Right lobe of liver (tissue), 6 donors: ENCODE measurements at places on chromosomes 3 and 15. TPM values are rescaled to one million over a fixed set of nuclear protein-coding genes. Genes with fewer than 3 reads are reported as not detected.
A peak's percentile ranks its signal among the peaks of the same experiment; 100 is the strongest.

DNA sequence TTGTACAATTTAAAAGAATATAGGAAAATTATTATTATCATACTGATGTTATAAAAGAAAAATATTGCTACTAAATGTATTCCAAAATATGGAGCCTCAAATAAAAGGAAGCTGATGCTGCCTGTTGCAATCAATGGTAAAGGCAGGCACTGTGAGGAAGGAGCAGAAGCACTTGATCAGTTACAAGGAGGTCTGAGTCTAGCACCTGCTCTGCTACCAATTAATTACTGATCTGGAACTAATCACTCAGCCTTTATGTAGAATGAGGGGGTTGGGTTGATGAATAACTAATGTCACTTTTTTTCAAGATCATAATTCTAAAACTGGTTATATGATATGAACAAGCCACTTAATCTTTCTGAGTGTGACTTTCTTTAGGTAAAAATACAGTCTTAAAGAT lies 5.5 kb downstream of the ADGRG7 start:
- H3K4me1 ChIP-seq: no peaks in the 10 kb centered on the region
- DNase-seq: no peak
- H3K4me3 ChIP-seq: no peak overlapping the region
- H3K27ac ChIP-seq: peak overlapping the region; percentile 87
- H3K27me3 ChIP-seq: no peaks in the 10 kb centered on the region

DNA sequence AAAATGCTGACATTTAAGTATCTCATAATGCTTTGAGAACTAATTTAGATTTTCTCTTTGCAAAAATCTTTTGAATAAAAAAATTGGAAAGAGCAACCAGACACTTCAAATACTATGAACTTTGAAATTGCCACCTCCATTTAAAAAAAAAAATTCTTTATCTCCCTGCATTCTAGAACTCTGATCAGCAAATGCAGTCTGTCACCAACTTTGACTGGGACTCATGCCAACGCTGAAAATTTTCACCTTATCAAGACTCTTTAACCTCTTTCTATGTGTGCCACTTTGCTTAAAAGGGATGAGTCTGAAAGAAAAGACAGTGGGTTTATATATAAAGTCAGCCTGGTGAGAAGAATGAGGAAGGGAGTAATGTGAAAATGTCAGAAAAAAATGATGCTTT lies 191.2 kb upstream of the ARPP21 start:
- peak; percentile 21 for DNase-seq
- H3K4me3 ChIP-seq: no peak overlapping the region
- no peaks in the 10 kb centered on the region for H3K27me3 ChIP-seq

DNA sequence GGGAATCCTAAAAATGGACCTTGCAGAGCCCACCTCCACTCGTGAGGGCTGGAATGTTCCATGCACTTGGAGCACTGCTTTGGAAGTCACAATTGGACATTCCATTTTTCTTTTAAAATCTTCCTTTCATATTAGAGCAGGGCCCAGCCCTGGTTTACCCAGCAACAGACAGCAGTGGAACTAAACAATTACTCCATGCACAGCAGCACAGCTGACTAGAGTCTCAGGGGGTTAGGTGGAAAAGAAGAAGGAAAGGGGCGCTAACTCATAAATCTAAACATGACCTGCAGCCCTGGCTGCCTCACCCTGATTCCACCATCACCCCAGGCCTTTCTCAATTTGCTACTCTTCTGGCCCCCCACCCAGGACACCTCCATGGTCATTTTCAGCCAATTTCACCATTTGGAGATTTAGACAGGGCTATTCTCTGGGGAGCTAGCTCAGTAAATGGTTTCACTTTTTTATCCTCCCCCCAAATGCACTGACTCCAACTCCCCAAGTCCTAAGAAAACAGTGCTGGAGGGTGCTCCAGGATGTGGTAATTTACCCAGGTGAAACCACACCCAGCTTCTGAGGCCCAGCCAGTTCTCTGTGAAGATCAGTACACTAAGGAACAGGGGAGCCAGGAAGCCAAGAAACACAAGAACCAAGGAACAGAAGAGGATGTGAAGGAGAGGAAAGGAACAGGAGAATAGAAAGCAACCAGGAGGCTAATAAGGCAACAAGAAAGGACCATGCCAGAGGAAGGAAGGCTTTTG lies 1.6 kb upstream of the LRRC31 start:
- DNase-seq: no peak
- no peaks in the 10 kb centered on the region for H3K27me3 ChIP-seq
- H3K27ac ChIP-seq: no peak overlapping the region
- no peak overlapping the region for H3K4me3 ChIP-seq

GRCh38 chr15:47814620-47815019 lies 97.3 kb downstream of the SEMA6D start:
- no peaks in the 10 kb centered on the region for H3K36me3 ChIP-seq
- DNase-seq: no peak
- H3K4me3 ChIP-seq: no peak overlapping the region
- H3K27ac ChIP-seq: no peak overlapping the region
- no peaks in the 10 kb centered on the region for H3K4me1 ChIP-seq
- H3K27me3 ChIP-seq: no peaks in the 10 kb centered on the region

GRCh38 chr3:100226712-100227429 lies 33.9 kb upstream of the TBC1D23 start:
- H3K4me1 ChIP-seq: no peaks in the 10 kb centered on the region
- H3K4me3 ChIP-seq: no peak overlapping the region
- no peak for DNase-seq

DNA sequence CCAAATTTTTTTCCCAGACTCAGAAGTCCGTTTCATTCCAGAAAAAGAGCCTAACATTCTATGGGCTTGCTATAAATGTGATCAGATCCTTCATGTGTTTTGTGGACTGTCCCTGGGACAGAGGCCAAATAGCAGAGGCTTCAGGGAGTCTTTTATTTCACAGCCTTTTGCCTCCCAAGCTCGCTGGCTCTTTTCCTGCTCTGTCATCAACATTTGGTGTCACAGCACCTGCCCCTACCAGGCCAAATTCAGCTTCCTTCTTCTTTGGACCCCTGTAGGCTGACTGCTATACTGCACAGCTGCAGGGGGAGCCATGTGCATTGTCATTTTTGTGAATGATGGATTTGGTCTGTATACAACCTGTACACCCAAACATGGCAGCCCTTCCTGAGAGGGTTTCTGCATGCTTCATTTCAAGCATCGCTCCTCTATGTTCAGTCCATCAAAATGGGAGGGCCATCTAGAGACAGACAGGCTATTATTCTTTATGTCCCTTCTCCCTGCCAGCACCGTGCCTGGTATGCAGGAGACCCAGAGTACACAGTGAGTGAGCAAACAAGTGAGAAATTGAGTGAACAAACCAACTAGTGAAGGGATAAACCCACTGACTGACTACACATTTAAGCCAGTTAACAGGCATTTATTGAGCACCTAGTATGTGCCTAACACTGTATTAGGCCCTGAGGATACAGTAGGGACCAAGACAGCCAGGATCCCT lies 17.9 kb upstream of the RPP14 start:
- no peaks in the 10 kb centered on the region for H3K27me3 ChIP-seq
- DNase-seq: no peak
- no peak overlapping the region for H3K27ac ChIP-seq
- H3K4me1 ChIP-seq: no peaks in the 10 kb centered on the region
- H3K36me3 ChIP-seq: peaks cover 15% of the 10 kb centered on the region
- H3K4me3 ChIP-seq: no peak overlapping the region

DNA sequence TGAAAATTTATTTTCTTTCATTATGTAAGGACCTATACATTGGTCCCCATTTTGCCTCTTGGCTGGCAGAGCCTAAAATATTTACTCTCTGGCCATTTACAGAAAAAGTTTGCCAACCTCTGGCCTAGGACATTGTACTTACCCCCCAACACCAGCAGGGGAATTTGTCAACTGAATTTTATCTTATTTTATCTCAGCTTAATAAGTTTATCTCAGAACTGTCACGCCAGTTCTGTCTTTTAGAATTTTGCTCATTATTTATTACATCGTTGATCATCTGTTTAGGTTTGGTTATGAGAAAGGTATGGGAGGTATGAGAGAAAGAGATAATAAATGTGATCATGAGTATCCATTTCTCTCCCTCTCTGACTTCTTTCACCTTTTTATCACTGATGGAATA lies 38.3 kb downstream of the CHD2 start:
- H3K27me3 ChIP-seq: no peaks in the 10 kb centered on the region
- peaks cover 74% of the 10 kb centered on the region for H3K36me3 ChIP-seq
- DNase-seq: no peak
- no peaks in the 10 kb centered on the region for H3K4me1 ChIP-seq
- H3K4me3 ChIP-seq: no peak overlapping the region

- no peaks in the 10 kb centered on the region for H3K36me3 ChIP-seq
- H3K4me3 ChIP-seq: no peak overlapping the region
- H3K27me3 ChIP-seq: no peaks in the 10 kb centered on the region
- no peak for DNase-seq
- H3K27ac ChIP-seq: no peak overlapping the region
These were observed 50.0 kb upstream of the ADPGK start for GRCh38 chr15:72833561-72833960.

DNA sequence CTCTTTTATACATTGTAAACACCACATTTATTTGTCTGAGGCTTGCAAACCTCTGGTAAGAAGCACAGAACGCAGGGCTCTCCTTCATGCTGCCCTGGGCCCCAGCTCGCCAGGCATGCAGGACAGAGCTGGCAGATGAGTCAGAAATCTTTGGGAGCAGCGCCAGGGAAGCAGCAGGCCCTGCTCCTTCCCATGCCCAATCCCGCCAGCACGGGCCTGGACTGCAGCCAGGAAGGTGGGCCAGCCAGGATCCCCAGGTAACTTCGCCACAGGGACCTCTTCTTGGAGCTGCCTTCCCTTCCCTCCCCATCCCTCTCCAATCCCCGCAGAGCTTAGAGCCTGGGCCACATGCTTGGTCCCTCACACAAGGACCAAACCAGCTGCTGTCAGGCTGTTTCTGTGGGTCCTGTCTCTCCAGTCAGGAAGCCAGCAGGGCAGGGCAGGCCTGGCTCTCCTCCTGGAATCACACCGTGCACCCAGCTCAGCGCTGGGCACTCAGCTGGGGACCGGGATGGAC lies 8.8 kb downstream of the STOML1 start:
- H3K27me3 ChIP-seq: no peaks in the 10 kb centered on the region
- no peak for DNase-seq
- no peaks in the 10 kb centered on the region for H3K36me3 ChIP-seq
- H3K27ac ChIP-seq: no peak overlapping the region

GRCh38 chr15:100330221-100330620 lies 11.6 kb downstream of the ADAMTS17 start:
- H3K4me3 ChIP-seq: no peak overlapping the region
- H3K36me3 ChIP-seq: no peaks in the 10 kb centered on the region
- no peak overlapping the region for H3K27ac ChIP-seq
- H3K4me1 ChIP-seq: no peaks in the 10 kb centered on the region

DNA sequence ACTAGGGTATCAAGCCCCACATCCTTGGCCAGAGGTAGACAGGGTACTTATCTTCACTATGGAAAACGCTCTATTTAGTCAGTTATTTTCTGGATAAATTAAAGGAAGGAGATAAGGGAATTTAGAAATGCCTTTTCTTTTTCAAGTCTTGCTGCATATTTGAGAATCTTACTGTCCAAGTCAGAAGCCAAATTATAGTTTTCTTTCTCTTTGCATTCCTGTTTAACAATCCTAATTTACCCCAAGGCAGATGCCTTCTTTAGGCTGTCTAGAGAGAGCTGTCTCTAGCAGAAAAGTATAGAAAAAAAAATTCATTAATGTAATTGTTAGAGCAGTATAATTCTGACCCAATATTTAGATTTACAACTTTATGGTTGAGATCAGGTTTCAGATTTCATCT lies 64.4 kb upstream of the TBC1D5 start:
- H3K4me1 ChIP-seq: no peaks in the 10 kb centered on the region
- H3K27ac ChIP-seq: no peak overlapping the region
- H3K4me3 ChIP-seq: no peak overlapping the region
- H3K36me3 ChIP-seq: no peaks in the 10 kb centered on the region
- no peak for DNase-seq

GRCh38 chr3:157103280-157103679 lies 56.7 kb downstream of the CCNL1 start:
- H3K27ac ChIP-seq: no peak overlapping the region
- peaks cover 11% of the 10 kb centered on the region for H3K4me1 ChIP-seq
- DNase-seq: no peak
- no peak overlapping the region for H3K4me3 ChIP-seq
- H3K36me3 ChIP-seq: no peaks in the 10 kb centered on the region

DNA sequence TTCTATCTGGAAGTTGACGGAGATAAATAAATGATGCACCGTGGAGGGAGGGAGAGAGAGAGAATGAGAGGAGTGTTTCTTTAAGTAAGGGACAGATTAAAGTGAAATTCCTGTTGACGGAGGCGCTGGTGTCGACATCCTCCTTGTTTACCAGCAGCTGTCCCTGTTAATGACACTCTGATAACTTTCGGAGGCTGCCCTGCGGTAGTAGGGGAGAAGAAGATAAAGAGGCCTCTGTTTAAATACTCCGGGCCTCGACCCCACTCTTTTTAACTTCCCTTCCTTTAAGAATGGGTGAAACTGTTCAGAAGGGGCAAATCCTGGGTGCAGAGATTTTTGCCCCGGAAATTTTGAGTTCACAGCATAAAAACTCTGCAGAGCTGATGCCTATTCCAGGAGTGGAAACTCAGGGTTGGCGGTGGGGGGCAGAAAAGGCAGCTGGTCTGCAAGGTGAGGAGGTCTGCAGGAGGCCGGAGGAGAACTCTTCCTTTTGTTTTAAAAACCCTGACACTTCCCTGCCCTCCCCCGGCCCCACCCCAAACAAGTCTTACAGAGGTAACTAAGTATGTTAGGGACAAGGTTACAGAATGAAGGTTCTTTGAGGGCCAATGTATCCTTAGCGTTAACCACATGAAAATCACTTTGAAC lies 276.6 kb upstream of the NR2F2 start:
- DNase-seq: peak; percentile 69
- peak overlapping the region; percentile 46 for H3K4me3 ChIP-seq
- no peaks in the 10 kb centered on the region for H3K27me3 ChIP-seq
- H3K36me3 ChIP-seq: no peaks in the 10 kb centered on the region

- no peak overlapping the region for H3K4me3 ChIP-seq
- no peaks in the 10 kb centered on the region for H3K27me3 ChIP-seq
- H3K27ac ChIP-seq: no peak overlapping the region
- no peaks in the 10 kb centered on the region for H3K4me1 ChIP-seq
- H3K36me3 ChIP-seq: no peaks in the 10 kb centered on the region
These were observed 39.0 kb downstream of the CYP11A1 start for GRCh38 chr15:74328331-74329056.

GRCh38 chr15:76340198-76340802 lies 3.7 kb downstream of the ISL2 start:
- peak; percentile 58 for DNase-seq
- H3K4me3 ChIP-seq: peak overlapping the region; percentile 23
- H3K27me3 ChIP-seq: peaks cover 76% of the 10 kb centered on the region
- H3K36me3 ChIP-seq: no peaks in the 10 kb centered on the region
- H3K4me1 ChIP-seq: no peaks in the 10 kb centered on the region

The ADAMTS9 gene
- 9.9 TPM for total RNA-seq

The POTEB2 gene
- total RNA-seq: not detected

The GOLGA6A gene
- total RNA-seq: 1.3 TPM

The NEK11 gene
- total RNA-seq: 0.72 TPM
